Foreskin keratinocyte (primary cell): ENCODE measurements at places on chromosomes 5 and 9. TPM values are rescaled to one million over a fixed set of nuclear protein-coding genes. Genes with fewer than 3 reads are reported as not detected.

Gene GABRA1
- total RNA-seq: not detected in 2 replicates

DNA sequence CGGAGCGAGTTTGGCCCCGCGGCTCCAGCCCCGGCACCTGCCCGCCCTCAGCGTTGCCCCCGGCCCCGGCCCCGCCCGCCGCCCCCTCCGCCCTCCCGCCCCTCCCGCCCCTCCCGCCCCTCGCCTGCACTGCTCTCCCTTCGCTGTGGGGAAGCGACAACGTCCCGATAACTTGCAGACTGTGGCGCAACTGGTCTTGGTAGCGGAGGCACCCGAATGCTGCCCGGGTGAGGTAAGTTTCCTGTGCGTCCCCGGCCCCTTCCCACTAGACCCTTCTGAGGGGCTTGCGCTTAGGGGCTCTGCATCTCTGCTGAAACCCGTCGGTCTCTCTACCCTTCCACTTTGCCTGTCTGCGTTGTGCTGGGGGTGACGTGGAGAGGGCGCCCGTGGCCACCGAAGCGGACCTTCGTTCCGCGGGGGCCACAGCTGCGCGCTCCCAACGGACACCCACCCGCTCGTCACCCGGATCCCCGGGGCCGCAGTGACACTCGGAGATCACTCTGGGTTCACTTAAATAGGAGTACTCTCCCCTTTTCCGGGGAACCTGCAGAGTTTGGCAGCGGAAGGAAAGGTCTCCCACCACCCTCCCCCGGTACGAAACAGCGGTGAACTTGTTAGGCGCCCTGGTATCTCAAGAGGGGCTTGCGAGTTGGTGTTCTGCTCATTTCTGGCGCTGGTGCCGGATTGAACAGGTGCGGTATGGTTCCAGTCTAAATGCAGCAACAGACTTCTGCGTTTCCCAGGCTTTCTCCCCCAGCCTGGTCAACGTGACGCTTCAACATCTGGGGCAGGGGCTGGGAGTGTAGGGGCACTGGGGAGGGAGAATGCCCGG lies 707 bp downstream of the PIP5K1B start:
- no peak for DNase-seq

GRCh38 chr5:27821681-27822080 lies 783.3 kb upstream of the CDH9 start:
- DNase-seq: no peak

- DNase-seq: no peak
Measured at GRCh38 chr9:84339503-84339902, 1.1 kb downstream of the SLC28A3 start.

- DNase-seq: no peak
Measured at GRCh38 chr5:76542887-76543690, 80.1 kb downstream of the F2RL2 start.
